ENCODE measurements at places on chromosomes 5 and 9.
A peak's percentile ranks its signal among the peaks of the same experiment; 100 is the strongest.

DNA sequence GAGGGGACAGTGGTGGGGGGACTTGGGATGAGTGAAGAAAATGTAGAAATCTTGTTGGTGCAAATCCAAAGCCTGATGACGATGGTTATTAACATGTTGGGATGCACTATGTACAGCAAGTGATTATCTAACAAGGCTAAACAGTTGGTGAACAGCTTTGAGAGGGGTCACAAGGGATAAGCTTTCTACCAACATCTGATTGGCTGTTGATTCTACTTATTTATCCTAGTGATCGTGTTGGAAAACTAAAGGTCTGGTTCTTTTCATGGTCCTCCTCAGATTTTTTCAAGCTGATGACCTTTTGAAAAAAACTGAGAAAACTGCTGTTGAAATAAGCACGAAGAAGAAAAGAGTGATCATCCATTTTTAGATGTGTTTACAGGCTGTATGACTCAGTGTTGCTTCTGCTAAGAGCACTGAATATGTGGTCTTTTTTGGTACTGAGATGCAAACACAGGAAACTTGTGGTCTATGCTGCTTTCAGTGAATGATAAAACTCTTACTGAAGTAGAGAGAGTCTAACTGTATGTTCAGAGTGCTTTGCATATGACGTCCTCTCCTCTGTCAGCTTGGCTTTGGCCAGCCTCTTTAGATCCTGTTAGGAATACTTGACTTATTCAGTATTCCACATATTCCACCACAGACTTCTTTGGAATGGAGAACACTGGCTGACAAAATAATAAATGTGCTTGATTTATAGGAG lies 174.8 kb downstream of the SLF1 start:
- DNase-seq: peak; percentile 81

GRCh38 chr5:6311568-6312501 lies 66.5 kb downstream of the MED10 start:
- DNase-seq: no peak

DNA sequence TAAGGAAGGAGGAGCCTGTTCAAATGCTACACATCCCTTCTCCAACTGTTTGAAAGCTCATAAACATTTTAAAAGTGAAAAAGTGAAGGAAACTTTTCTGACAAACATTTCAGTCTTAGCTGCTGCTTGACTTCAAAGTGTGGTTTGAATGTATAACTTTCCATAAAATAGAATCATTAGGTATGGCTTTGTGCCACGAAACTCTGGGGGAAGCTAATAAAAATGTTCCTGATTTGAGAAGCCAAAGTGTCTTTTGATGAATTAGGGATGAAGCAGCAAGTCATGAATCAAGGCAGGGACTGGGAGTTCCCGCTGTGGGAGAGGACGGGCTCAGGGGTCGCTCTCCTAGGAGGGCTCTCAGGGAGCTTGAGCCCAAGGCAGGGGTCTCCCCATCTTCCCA lies 15.3 kb downstream of the MVB12B start:
- DNase-seq: no peak

- no peak for DNase-seq
Observed at GRCh38 chr9:32875748-32876147, 92.4 kb downstream of the TMEM215 start.

DNA sequence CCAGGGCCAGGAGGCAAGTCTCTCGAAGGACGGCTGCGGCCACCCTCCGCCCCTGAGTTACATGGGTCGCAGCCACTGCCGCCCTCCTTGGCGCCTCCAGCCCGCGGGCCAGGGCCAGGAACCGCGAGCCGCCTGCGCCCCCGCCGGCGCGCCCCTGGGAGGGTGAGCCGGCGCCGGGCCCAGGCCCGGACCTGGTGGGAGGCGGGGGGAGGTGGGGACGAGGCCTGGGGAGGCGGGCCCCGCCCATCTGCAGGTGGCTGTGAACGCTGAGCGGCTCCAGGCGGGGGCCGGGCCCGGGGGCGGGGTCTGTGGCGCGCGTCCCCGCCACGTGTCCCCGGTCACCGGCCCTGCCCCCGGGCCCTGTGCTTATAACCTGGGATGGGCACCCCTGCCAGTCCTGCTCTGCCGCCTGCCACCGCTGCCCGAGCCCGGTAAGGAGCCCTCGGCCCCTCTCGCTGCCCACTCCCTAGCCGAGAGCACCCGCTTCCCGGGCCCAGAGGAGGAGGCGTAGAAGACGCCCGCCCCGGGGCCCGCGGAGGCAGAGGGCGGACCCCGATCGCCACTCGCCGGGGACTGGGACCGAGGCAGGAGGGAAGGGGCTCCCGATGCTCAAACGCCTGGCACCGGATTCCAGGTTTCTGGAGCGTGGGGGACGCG lies at the start of gene ASS1:
Gene ASS1 (plus strand): TSS at position 397 of the 657 bp plus-strand sequence. CDS start 7,268 bp downstream, outside the sequence.
- DNase-seq: no peak

GRCh38 chr9:8653111-8653510 lies 853.5 kb upstream of the DMAC1 start:
- no peak for DNase-seq

GRCh38 chr9:125748446-125749099 lies 1.4 kb downstream of the PBX3 start:
- peak; percentile 20 for DNase-seq

DNA sequence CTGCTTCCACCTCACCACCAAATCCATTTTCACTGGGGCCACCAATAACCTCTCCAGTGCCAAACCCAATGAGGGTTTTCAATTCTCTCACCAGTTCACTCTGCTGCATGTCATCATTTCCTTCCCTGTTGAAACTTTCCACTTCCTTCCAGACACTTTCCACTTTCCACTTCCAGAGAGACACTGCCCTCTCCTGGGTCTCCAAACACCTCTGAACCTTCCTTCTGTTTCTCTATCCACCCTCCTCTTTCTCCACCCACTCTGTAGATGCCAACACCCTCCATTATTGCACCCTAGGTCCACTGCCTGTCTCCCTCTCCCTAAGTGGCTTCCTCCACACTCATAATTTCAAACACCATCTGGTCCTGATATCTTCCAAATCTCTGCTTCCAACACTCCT lies 39.6 kb downstream of the PDE6A start:
- DNase-seq: no peak

DNA sequence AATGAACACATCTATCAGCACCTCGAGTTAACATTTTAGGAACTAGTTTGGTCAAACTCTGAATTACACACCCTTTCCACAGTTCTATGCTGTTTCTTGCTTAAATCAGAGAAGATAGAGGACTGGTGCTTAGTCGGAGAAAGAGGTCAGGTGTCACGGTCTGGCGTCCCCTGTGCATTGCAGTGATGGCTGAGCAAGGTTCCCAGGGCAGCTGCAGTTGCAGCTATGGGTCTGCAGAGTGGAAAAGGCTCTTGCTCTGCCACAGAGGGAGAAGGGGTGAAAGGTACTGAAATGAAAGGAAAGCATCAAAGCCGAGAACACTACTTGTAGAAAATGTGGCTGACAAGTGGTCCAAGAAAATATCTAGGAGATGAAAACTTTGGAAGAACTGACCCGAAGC lies 25.2 kb upstream of the SH3RF2 start:
- DNase-seq: no peak

DNA sequence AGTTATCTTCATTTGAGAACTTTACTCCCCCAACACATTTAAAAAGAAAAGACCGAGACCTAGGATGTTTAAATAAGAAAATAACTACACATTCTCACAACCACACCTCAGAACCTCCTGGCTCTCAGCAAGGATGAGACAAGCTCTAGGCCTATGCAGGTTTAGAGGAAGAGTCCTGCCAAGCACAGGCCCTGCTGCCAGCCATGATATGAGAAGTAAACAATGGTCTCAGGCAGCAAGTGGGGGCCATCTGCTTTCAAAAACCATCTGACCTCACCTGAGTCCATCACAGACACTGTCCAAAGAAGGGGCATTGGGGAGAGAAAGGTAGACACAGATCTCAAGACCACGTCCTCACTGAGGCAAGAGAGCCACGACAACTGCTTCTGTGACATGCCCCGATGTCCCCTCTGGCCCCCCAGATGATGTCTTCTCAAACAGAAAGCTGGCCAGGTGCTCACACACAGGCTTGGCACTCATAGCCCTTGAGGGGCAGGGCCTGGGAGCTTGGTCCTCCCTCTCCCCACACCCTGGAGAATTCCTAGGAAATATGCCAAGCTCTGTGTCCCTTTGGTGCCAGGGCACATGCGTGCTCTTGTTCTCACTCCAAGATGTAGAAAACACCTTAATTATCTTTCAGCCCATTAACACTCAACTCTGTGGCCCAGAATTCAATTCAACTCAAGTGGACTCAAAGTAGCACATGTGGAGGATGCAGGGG lies 150.4 kb downstream of the FSTL4 start:
- no peak for DNase-seq

- no peak for DNase-seq
Observed at GRCh38 chr5:9626955-9627354, 3.2 kb downstream of the TAS2R1 start.

GRCh38 chr5:166441-167372 lies 24.6 kb upstream of the LRRC14B start:
- DNase-seq: no peak

- no peak for DNase-seq
Observed at GRCh38 chr5:31819926-31820516, 181.1 kb downstream of the PDZD2 start.

DNA sequence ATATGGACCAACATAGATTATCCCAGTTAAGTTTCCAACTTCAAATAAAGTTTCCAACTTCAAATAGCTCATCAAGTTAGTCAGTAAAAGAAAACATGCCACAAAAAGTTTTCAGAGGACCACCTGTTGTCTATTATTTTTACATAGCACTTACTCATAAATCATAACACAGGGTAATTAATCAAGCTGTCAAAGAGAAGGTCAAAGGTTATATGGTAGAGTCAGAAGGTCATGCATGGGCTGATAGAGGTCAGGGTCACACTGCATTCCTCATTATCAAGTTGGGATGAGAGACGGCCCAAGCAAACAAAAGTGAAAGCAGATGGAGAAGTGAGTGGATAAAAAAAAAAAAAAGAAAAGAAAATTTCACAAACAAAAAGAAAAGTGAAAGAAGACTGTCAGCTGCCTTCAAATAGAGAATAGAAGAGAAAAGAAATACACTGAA lies 145.5 kb upstream of the POU5F2 start:
- DNase-seq: no peak

DNA sequence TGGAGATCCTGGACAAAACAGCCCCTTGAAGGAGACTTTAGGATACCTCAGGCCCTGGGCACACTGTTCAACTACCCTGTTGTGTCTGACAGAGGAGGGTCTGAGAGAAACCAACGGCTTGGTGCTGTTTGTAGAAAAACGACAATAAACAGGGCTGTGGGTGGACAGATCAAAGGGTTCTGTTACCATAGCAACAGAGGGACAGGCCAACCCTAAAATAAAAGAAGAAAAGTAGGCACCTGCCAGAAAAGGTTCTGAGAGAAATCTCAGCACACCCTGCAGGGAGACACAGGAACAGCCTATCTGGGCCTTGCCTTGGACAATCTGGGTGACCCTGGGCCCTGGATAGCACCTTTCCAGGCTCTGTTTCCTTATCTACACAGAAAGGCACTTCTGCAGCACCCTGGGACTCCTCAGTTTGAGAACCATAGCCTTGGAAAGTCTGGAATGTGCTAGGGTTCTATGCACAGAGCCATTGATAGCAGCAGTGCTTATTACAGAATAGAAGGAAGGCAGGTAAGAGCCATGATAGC lies 104.8 kb upstream of the TBC1D2 start:
- DNase-seq: no peak

- no peak for DNase-seq
Observed at GRCh38 chr5:96048763-96049162, 87.1 kb upstream of the ELL2 start.

DNA sequence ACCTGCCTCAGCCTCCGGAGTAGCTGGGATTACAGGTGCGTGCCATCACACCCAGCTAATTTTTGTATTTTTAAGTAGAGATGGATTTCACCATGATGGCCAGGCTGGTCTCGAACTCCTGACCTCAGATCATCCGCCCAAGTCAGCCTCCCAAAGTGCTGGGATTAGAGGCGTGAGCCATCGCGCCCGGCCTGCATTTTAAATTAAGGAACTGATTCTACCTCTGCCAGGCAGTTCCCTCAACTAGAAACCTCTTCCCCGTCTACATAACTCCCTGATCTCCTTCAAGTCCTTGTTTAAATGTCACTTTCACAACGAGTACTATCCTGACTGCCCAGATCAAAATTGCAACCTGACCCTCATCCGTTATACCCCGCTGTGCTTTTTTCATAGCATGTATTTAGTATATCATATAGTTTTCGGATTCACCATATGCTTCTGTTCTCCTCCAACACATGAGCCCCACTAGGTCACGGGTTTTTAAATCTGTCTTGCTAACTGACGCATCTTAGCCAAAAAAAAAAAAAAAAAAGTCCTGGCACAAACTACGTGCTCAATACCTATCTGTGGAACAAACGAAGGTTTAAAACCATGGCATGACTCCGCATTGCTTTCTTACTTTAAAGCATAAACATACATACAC lies 858 bp upstream of the SOWAHA start:
- DNase-seq: no peak

GRCh38 chr9:106771608-106772007 lies 91.4 kb upstream of the ZNF462 start:
- no peak for DNase-seq

GRCh38 chr5:156120777-156121176 lies 206.2 kb upstream of the SGCD start:
- no peak for DNase-seq

GRCh38 chr9:7363777-7364477 lies 435.7 kb downstream of the DMAC1 start:
- DNase-seq: no peak

DNA sequence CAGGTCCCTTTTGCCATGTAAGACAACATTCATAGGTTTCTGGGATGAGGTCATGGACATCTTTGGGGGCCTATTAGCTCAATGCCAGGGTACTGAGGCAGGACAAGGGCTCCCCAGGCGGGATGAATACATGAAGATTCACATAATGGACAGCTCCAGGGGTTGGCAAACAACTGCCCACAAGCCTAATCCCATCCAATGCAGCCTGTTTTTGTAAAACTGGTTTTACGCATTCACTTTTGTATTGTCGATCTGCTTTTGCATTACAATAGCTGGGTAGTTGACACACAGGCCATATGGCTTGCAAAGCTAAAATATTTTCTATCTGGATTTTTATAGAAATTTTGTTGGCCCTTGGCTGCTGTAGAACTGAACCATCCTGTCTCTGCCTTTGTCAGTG lies 248.5 kb upstream of the PANK3 start:
- no peak for DNase-seq

GRCh38 chr9:76603448-76603895 lies 144.5 kb downstream of the GCNT1 start:
- DNase-seq: no peak

DNA sequence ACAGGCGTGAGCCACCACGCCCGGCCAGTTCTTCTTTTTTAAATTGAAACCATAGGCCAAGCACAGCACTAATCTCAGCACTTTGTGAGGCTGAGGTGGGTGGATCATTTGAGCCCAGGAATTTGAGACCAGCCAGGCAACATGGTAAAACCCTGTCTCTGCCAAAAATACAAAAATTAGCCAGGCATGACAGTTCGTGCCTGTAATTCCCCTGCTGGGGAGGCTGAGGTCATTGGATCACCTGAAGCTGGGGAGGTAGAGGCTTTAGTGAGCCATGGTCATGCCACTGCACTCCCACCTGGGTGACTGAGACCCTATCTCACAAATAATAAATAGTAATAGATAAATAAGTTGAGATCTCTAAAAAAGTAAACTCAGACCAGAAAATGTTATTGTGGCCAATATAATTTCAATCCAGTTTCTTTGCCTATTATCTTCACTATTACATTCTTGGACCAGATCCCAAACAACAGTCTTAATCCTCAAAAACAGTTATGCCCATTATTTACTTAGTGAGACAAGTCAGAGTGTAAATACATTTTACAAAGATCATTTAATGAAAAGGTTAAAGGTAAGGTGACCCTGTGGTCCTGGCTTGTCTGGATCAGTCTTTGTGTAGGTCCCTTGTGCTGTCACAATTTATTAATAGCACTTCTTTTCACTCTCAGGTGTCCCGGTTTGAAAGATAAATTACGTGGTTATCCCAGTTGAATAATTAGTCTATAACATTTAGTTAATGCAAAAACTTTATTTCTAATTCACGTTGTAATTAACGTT lies 53.6 kb downstream of the RAB24 start:
- no peak for DNase-seq
